ENCODE measurements at places on chromosomes 5 and 9. TPM values are rescaled to one million over a fixed set of nuclear protein-coding genes. Genes with fewer than 3 reads are reported as not detected.
A peak's percentile ranks its signal among the peaks of the same experiment; 100 is the strongest.

- H3K4me3 ChIP-seq = no peak overlapping the region
- peak; percentile 63 for DNase-seq
- H3K36me3 ChIP-seq = no peaks in the 10 kb centered on the region
- peaks cover 2% of the 10 kb centered on the region for H3K4me1 ChIP-seq
Measured at GRCh38 chr9:115913696-115914095, 239.9 kb upstream of the PAPPA start.

GRCh38 chr5:33261747-33262146, 179.0 kb upstream of the TARS1 start:
- no peak for DNase-seq
- peaks cover 7% of the 10 kb centered on the region for H3K4me1 ChIP-seq

Gene NRG2
- 2.0 TPM for total RNA-seq

DNA sequence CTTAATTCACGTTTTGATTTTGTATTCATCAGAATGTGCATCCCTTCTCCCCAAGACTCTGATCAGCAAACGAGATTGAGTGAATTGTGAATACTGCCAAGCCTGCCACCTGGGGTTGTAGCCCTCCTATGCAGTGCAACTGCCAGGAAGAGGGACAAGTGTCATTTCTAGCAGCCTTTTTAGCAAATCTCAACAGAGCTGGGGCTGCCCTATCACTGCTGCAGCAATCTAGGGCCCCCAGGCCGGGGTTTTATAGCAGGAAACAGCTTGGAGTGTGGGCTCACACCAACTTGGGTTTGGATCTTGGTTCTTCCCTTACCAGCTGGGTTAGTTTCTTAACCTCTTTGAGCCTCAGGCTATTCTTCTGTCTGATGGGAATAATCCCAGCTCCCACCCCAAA, 4.0 kb downstream of the CSF1R start:
- H3K4me1 ChIP-seq = peaks cover 10% of the 10 kb centered on the region
- H3K27ac ChIP-seq = peak overlapping the region; percentile 49
- no peak for DNase-seq
- peaks cover 4% of the 10 kb centered on the region for H3K27me3 ChIP-seq

GRCh38 chr9:126947529-126947928, 32.9 kb downstream of the RALGPS1 start:
- H3K36me3 ChIP-seq = no peaks in the 10 kb centered on the region
- peaks cover 14% of the 10 kb centered on the region for H3K4me1 ChIP-seq
- H3K27me3 ChIP-seq = no peaks in the 10 kb centered on the region
- H3K27ac ChIP-seq = no peak overlapping the region

DNA sequence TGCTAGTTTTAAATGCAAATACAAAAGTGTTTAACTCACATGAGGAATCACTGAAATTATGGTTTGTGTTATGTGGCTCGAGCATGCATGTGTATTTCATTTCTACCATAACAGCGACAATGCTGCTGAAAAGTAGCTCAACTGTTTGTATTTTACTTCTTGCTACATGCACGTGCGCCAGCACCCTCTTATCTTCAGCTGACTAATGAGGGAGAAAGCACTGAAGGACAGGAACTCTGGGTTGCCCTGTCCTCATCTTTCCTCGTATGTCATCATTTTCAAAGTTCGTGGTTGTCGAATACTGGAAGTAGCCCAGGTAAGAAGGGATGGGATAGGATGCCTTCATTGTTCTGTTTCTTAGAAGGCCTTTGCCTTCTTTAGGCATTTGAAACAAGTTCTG, 120.3 kb downstream of the SYK start:
- no peaks in the 10 kb centered on the region for H3K36me3 ChIP-seq
- H3K27me3 ChIP-seq = no peaks in the 10 kb centered on the region
- no peak for DNase-seq
- H3K27ac ChIP-seq = no peak overlapping the region
- H3K4me3 ChIP-seq = no peak overlapping the region
- H3K4me1 ChIP-seq = peaks cover 11% of the 10 kb centered on the region

DNA sequence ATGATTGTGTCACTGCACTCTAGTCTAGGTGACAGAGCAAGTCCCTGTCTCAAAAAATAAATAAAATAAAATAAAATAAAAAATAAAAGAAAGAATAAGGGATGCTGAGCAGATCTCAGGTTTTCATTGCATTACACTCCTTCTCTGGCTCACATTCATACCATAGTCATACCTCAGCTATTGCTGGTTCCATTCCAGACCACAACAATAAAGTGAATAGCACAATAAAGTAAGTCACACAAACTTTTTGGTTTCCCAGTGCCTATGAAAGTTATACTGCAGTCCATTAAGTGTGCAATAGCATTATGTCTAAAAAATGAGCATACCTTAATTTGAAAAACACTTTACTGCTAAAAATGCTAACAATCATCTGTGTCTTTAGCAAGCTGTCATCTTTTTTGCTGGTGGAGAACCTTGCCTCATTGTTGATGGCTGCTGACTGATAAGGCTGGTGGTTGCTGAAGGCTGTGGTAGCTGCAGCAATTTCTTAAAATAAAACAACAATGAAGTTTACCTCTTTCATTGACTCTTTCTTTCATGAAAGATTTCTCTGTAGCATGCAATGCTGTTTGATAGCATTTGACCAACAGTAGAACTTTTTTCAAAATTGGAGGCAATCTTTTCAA, 415.7 kb downstream of the ZNF608 start:
- H3K27ac ChIP-seq = no peak overlapping the region
- DNase-seq = no peak
- H3K27me3 ChIP-seq = no peaks in the 10 kb centered on the region
- H3K4me1 ChIP-seq = peaks cover 4% of the 10 kb centered on the region
- no peaks in the 10 kb centered on the region for H3K36me3 ChIP-seq

Gene NINJ1
- 24.2 TPM for total RNA-seq

DNA sequence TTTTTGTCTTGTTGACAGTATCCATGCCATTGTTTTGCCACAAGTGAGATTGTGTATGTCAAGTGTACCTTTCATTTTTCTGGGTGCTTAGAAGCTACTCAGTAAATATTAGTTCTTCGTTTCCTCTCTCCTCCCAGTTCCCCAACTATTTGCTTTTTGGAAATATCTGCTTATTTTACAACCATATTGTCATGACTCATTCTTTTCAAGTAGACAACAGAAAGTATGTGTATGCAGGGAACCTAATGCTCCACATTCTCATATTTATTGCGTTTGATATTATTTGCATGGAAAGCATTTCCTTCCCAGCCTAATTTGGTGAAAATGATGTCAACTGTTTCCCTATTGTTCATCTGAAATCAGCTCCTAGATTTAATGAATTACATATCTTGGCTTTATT, 483.7 kb upstream of the RIOK2 start:
- no peaks in the 10 kb centered on the region for H3K27me3 ChIP-seq
- H3K36me3 ChIP-seq = no peaks in the 10 kb centered on the region
- H3K4me1 ChIP-seq = no peaks in the 10 kb centered on the region
- no peak overlapping the region for H3K27ac ChIP-seq
- DNase-seq = no peak

- H3K4me1 ChIP-seq = no peaks in the 10 kb centered on the region
- H3K27ac ChIP-seq = no peak overlapping the region
- no peak for DNase-seq
- no peak overlapping the region for H3K4me3 ChIP-seq
Measured at GRCh38 chr9:107945961-107946360, 456.4 kb upstream of the KLF4 start.

GRCh38 chr9:21470126-21470525, 12.0 kb downstream of the IFNE start:
- DNase-seq = no peak
- no peaks in the 10 kb centered on the region for H3K27me3 ChIP-seq
- no peak overlapping the region for H3K27ac ChIP-seq
- no peak overlapping the region for H3K4me3 ChIP-seq
- no peaks in the 10 kb centered on the region for H3K36me3 ChIP-seq
- no peaks in the 10 kb centered on the region for H3K4me1 ChIP-seq

DNA sequence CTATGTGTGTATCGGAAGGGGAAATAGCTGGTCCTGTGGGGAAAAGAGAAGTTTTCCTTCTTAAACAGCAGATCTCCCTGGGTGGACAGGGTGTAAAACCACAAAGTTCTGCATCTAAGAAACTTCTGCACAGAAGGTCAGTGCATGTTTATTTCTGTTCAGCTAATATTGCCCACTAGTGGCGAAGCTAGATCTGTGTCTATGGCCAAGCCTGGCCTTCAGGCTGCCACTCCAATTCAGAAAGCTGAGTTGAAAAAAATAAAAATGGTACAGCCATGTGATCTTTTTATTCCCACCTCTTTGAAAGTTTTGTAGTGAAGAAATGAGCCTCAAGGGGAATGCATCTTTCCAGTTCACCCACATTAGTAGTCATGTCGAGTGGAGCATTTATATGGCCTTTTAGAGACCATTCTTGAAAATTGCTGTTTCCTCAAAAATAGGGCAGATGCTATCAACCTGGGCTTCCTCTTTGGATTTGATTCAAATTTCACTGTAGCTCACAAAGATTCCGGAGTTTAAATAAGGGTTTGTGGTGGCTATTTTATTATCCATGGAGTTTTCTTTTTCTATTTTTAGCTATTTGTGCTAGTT, 488.0 kb downstream of the PRELID2 start:
- no peaks in the 10 kb centered on the region for H3K36me3 ChIP-seq
- no peak overlapping the region for H3K4me3 ChIP-seq
- peak; percentile 29 for DNase-seq
- no peaks in the 10 kb centered on the region for H3K4me1 ChIP-seq
- H3K27me3 ChIP-seq = no peaks in the 10 kb centered on the region
- no peak overlapping the region for H3K27ac ChIP-seq

DNA sequence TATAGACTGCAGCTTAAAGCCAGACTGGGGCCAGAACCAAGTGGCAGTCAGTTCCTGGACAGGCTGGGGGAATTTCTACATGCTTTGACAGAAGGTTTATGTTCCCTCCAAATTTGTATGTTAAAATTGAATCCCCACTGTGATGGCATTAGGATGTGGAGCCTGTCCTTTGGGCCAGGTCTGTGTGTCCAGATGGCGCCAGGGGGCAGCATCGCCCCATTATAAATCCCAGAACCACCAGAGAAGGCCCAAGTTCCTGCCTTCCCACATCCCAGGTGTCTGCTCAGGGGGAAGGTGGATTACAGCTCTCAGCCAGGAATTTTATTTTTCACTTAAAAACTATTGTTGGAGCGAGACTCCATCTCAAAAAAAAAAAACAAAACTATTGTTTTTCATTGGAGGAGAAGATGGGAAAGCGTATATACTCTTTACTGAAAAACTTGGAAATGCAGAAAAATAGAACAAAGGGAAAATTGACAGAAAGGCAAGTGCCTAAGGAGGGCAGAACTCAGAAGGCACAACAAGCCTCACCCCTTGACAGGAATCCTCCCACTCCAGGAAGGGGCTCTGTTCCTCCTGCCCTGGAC, 5.0 kb downstream of the IL3 start:
- H3K27me3 ChIP-seq = no peaks in the 10 kb centered on the region
- no peaks in the 10 kb centered on the region for H3K4me1 ChIP-seq

GRCh38 chr9:24045150-24045549, 219.1 kb upstream of the ELAVL2 start:
- no peak overlapping the region for H3K4me3 ChIP-seq
- H3K4me1 ChIP-seq = no peaks in the 10 kb centered on the region
- no peak for DNase-seq
- no peak overlapping the region for H3K27ac ChIP-seq
- no peaks in the 10 kb centered on the region for H3K36me3 ChIP-seq

Gene CD274
- 0.62 TPM for total RNA-seq

Gene OTP
- not detected for total RNA-seq

Gene ORM2
- total RNA-seq = not detected

GRCh38 chr9:133273819-133274218, 1.2 kb downstream of the ABO start:
- peaks cover 61% of the 10 kb centered on the region for H3K27me3 ChIP-seq
- no peak overlapping the region for H3K27ac ChIP-seq
- no peak for DNase-seq

Gene C1QTNF3
- 131 TPM for total RNA-seq

Gene PCDHGA6
- 3.5 TPM for total RNA-seq

DNA sequence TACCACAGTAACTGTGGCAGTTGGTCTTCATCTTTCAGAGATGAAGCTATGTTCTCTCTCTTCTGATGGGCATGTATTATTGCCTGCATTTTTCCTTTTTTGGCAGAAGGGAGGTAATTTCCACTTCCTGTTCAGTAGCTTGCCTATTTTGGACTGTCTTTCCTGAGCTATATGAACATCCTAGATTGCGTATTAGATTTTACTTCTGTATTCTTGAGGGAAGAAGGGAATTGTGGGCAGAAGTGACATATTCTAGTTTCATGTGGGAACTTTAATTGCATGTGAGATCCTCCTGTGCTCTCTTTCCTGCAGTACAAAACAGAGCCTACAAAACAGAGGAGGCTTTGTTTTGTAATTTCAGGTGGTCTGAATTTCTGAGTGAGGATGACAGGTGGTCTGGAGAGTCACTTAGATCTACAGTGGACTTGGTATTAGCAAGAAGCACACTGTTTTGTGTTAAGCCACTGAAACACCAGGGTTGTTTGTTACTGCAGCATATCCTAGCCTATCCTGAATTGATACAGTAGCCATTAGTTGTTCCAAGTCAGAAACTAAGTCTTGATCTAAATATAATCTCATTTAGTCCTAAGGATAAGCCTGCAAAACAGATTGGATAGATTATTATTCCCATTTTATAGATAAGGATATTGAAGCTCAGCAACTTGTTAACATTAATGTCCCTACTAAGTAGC, 68.1 kb downstream of the AOPEP start:
- no peaks in the 10 kb centered on the region for H3K4me1 ChIP-seq
- peaks cover 12% of the 10 kb centered on the region for H3K36me3 ChIP-seq
- no peak overlapping the region for H3K4me3 ChIP-seq
- no peak overlapping the region for H3K27ac ChIP-seq
- no peaks in the 10 kb centered on the region for H3K27me3 ChIP-seq

DNA sequence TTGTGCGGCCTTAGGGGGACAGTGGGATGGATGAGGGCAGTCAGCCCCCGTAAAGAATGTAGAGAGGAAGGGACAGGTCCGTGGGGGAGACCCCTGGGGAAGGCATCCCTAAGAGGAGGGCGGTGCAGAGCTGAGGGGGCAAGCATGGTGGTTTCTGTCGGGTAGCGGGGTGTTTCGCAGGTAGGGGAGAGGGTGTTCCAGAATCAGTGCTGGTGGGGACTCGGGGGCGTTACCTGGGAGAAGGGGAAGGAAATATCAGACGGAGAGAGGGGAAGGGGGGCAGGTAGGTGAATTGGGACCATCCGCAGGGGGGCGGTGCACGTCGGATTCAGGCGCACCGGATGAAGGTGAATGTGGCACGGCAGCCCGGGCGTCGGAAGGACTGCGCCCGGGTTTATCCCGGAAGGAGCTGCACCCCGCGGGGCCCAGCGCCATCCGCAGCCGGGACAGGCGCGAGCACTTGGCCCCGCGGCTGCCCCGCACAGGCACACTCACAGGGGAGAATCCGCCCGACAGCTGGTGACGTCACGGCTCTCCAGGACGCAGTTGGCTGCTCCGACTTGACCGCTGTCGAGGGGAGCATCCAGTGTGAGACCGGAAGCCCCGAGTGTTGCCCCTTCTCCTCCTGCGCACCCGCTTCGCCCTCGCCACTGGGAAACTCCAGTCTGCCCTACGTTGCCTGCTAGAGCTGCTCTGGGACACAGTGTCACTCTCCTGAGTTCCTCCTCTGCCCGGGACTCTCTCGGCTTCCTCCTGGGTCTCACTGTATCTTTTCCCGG, 1.3 kb downstream of the CD72 start:
- peak; percentile 68 for DNase-seq
- H3K27ac ChIP-seq = no peak overlapping the region
- H3K4me3 ChIP-seq = peak overlapping the region; percentile 31
- peaks cover 14% of the 10 kb centered on the region for H3K4me1 ChIP-seq
- H3K36me3 ChIP-seq = no peaks in the 10 kb centered on the region
- H3K27me3 ChIP-seq = peaks cover 37% of the 10 kb centered on the region

Gene PAPPA
- total RNA-seq = 1.3 TPM

Gene ADAMTS19
- total RNA-seq = 39.6 TPM

Measured in muscle of leg (tissue), 16 donors.